ENCODE measurements at places on chromosomes 13 and 19.

GRCh38 chr13:34733721-34734120 is 208.3 kb upstream of the NBEA start:
- peak; percentile 36 for DNase-seq

DNA sequence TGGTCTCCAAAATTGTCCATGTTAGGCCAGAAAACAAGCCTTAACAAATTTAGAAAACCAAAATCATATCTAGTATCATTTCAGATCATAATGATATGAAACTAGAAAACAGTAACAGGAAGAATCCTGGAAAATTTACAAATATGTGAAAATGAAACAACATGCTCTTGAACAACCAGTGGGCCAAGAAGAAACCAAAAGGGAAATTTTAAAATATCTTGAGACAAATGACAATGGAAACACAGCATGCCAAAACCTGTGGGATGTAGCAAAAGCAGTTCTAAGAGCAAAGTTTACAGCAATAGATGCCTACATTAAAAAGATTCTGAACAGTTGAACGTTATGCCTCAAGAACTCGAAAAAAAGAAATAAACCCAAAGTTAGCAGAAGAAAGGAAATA is 32.6 kb downstream of the VWA8 start:
- DNase-seq: no peak

DNA sequence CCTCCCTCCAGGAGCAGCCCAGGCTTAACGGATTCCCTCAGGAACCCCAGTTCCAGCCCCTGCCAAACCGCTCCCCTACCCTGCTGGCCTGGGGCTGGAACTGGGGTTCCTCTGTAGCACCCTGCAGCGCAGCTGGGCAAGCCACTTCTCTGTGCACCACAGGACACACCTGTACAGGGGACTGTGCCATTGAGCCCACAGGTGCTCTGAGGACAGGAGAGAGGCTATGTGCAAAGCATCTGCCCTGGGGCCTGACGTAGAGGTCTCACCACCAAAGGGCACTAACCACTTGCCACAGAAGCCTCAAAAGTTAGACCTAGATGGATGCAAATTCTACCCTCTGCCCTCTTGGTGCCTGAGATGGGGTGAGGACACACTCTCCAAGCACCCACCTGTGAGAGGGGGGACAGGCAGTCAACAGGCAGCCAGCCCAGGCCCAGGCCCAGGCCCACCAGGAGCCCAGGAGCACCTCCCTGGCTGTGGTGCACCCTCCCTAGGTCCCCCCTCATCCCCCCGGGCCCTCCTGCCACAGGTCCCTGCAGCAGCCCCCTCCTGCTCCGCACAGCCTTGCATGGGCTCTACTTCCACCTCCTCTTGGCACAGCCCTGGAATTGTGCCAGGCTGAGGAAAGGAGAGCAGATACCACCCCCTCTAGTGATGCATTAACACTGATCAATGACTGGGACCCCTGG is 27.6 kb upstream of the SLC35E1 start:
- no peak for DNase-seq

GRCh38 chr13:94351292-94351990 is 128.0 kb downstream of the DCT start:
- DNase-seq: peak; percentile 47

DNA sequence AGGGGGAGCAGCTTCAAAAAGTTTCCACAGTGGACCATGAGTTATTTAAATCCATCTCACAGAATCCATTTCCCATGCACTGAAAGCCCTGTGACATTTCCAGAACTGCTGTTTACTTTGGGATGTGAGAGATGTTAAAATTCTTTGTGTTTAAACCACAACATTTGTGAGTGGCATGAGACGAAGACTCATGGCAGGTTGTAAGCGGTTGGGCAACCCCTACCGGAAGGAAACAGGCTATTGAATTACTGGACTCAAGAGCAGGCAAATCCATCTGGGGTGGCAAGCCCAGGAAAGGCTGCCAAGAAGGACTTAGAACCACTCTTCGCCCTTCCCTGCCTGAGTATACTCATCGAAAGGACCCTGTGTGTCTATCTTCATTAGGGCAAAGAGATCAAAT is 22.3 kb upstream of the CLDN10 start:
- DNase-seq: no peak

DNA sequence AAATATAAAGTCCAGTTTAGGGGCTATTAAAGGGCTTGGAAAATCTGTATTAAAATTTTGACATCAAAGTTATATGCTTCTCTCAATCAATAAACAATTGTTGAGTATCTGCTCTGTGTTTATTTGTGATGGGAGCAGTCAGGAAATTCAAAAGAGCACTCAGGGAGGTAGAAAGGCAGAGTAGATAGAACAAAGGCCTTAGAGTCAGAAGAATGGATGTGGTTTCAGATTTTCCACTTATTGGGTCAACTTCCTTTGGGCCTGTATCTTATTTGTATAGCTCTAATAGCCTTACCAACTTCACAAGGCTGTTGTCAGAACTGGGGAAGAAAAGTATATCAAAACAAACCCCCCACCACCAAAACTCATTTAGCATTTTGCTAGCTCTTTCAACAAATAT is 302.6 kb downstream of the SPRY2 start:
- DNase-seq: no peak

- no peak for DNase-seq
These were observed 41.6 kb upstream of the C13orf42 start for GRCh38 chr13:51152701-51153100.

DNA sequence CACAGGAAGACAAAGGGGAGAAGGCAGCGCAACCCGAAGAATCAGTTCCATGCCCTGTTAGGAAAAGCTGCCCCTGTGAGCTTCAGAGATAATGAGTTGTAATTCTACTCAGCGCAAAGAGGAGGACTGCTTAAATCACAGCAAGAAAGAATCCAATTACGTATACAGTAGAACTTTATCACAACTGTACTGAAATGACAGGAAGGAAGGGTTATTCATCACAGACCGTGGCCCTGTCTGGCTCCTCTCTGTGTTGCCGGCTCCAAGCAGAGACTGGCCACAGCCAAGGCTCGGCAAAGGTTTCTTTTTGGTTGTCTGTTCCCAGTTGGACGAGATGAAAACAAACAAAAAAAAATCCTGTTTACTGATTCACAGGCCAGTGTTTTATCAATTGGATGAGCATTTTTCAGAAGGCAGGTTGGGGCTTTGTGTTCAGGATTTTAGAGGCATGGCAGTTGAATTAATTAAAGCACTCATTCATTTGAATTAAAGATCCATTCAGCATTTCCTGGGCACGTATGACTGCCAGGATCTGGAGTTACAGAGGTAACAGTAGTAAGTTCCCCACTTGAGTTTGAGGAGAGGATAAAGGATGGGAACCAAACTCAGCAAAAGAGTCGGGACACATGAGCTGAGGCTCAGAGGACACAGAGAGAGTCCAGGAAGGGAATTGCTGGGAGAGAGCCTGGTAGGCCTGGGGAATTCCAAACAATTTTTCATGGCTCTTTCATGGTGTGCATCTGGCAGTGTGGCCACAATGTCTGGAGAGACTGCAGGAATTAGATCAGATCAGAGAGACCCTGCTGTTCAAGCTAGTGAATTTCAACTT is 341.0 kb downstream of the DNAJC15 start:
- DNase-seq: no peak

DNA sequence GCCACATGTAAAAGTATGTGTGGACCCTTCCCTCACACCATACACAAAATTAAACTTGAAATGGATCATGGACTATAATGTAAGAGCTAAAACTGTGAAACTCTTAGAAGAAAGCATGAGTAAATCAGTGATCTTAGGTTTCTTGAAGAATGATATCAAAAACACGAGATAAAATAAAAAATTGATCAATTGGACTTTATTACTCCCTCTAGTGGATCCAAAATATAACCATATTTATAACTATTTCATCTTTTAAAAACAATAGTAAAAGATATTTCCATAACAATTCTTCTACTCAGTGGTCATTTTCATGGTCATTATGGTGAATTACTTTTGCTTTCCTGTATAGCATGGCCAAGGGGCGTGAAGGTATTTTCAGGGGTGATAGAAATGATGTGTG is 174.6 kb upstream of the LSM14A start:
- no peak for DNase-seq

DNA sequence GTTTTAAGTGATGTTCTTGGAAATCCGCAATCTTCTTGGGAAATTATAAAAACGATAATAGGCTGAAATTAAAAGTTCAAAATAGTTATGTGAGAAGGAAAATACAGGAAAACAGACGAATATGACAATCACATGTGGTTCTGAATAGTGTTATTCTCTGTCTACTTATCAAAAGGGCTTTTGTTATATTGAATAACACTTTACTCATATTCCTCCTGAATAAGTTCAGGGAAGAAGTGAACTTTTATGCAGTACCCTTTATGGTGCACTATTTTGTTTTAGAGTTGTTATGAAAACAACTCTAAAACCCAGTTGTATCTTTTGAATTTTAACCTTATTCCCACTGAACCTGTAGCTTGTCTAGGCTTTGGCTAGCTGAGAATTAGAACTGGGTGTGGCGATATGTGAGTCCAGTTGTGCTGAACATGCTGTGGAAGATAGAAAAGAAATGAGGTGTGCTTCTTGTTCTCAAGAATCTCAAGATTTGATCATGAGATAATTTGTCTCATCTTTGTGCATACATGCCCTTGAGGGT is 384.4 kb downstream of the LMO7 start:
- DNase-seq: no peak

GRCh38 chr19:40279120-40279551 is 6.0 kb downstream of the AKT2 start:
- no peak for DNase-seq

DNA sequence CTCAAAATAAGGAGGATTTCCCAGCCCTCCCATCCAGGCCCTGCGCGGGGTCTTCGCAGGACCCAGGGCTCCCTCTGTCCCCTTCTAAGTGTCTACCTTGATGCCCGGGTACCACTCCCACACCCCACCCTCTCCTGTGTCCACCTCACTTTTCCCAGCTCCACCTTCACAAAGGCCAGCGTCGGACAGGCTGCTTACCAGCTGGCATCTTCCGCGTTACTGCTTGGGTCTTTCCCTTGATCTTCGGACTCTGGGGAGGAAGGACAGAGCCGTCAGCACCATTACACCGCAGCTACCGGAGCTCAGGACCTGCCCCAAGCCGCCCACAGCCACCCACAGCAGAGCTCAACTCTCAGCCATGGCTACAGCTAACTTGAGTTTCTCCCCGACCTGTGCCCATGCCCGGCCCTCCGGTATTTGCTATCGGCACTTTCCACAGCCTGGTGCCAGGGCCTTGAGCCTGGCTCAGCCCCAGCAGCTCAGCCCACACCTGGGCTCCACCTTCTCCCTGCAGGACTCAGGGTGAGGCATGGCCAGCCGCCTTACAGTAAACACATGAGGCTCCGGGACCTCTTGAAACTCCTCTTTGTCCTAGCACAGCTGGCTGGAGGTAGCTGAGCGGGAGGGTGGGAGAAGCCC is 3.8 kb downstream of the C13orf46 start:
- no peak for DNase-seq

GRCh38 chr19:38674388-38675171 is 27.1 kb downstream of the ACTN4 start:
- no peak for DNase-seq

DNA sequence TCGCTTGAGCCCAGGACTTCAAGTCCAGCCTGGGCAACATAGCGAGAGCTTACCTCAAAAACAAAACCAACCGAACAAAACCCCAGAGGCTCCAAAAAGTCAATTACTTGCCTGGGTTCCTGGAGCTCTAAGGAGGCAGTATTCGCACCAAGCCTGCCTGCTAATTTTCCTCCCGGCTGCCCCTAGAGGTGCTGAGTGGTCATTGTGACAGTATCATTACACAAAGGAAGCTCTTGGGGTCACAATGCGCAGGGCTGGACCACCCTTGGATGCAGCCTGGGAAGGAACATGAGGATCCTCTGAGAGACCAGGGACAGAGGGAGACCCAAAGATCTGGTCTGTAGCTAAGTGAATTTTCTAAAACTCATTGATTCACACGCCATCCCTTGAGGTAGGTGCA is 8.5 kb upstream of the PEX11G start:
- DNase-seq: no peak

- no peak for DNase-seq
These were observed 453 bp upstream of the PDCD2L start for GRCh38 chr19:34403784-34404108.

DNA sequence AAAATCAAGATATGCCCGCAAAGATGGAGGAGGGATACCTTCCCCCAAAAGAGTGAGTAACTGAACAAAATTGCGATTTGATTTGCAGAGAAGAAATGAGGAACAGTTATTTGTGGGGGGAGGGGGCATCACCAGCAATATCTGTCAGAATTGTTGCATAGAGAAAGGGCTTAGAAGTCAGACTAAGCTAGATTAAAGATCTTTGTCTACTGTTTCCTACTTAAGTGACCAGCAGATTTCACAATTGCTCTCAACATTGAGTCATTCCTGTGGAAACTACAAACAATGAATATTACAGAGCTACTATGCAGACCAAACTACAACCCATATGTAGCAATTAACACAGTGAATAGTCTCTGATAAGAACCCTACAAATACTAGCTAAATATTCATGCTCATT is 27.4 kb downstream of the FPR3 start:
- no peak for DNase-seq

DNA sequence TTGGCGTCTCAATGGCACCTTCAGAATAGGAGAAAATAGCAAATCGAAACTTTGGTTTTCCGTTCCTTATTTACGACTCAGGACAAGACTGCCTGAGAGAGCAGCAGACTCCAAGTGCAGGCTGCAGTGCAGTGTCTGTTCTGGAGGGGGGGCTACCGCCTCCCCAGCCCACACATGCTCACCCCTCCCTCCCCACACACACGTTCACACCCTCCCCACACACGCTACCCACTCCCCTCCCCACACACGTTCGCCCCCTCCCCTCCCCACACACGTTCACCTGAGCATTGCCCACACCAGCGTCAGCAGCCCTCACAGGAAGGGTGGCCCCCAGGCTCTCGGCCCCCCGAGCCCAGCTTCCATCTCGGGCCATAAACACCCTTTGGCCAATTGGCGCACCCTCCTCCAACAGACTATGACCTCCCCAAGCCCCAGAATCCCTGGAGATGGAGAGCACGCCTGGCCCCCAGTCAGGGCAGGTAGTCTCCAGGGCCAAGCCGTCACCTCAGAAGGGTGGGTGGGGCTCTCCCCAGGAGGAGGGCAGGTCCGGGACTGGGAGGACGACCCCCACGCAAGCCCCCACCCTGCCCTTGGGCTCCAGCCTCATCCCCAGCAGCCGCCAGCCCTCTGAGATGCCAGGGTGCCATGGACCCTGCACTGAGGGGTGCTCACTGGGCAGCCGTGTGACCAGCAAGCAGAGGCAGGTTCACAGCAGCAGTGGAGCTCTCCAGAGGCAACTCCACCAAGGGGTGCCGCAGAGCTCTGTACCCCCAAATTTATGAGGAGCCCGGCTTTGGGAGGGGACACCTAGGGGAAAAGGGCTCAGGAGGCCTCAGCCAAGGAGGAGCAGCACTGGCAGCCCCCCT is 27.5 kb downstream of the RASA3 start:
- no peak for DNase-seq

GRCh38 chr13:97395447-97396136 is 38.4 kb upstream of the RAP2A start:
- no peak for DNase-seq

DNA sequence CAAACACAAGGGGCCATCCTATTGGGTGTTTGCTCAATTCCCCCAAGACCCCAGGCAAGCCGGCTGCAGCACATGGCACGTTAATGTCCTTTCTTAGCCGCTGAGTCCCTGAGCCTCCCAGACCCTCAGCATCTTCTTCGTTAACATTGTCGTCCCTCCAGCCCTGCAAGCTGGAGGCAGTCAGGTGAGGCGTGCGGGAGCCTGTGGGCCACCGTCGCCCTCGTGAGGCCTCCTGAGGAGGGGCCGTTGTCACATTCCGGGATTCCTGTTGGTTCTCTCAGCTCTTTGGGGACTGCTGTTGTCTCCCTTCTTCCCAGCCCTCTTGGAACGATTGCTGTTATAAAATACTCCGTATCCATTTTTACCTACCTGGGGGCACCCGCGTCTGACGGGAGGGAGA is 140.6 kb downstream of the KDM4B start:
- no peak for DNase-seq

Data from fibroblast of skin of left biceps (primary cell).